DMS 273 treated with DMSO at 0.1 percent for 48 hours (cell line): ENCODE measurements at places on chromosomes 16 and 17.

DNA sequence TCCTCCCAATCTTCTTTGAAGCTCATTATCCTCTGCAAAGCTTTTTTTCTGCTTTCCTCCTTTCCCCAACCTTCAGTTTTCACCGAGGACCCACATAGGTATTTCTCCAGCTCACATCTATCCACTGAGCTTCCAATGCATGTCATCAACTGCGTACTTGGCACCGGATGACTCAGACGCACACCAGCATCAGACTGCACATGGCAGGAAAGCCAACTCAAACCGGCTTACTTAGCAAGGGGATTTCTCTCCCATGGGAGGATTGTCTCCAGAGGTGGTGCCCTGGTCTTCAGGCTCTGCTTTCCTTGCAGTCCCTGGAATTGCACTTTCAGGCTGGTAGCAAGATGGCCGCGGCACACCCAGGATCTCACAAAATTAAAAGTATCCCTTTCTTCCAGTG lies 1.7 kb upstream of the AKTIP start:
- DNase-seq, result no peak

DNA sequence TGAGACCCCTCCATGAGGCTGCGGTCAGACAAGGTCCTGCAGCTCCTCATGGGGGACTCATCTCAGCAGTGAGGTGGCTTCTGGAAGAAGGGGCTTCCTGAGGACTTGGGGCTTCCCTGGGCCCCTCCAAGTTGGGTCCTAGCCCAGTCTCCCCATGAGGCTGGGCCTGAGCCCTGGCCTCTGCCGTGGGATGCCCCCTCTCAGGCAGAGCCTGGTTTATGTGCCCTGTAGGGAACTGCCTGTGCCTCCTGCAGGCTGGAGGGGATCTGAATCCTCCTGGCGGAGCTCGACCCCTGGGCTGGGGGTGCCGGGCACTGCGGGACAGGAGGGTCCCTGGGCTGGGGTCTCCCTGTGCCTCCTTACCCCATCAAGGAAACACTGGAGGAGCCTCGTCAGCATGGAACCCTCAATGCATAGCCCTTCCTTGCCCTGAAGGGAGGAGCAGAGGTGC lies 45.8 kb downstream of the TNFRSF13B start:
- DNase-seq, result no peak

- no peak for DNase-seq
Observed at GRCh38 chr17:79019632-79020584, 4.1 kb upstream of the C1QTNF1 start.

GRCh38 chr17:62911114-62911513 lies 54.9 kb upstream of the TANC2 start:
- peak; percentile 67 for DNase-seq

DNA sequence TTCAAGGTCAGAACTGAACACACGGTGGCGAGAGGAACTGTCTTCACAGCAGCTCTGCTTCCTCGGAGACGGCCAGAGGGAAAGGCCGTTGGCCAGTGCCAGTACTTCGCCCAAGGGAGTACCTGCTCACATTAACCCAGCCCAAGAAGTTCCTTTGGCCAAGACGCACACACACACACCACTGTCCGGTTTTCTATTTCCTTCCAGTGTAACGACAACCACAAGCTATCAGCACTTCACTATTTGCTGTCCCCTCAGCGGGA lies 744 bp upstream of the GGNBP2 start:
- DNase-seq, result no peak

DNA sequence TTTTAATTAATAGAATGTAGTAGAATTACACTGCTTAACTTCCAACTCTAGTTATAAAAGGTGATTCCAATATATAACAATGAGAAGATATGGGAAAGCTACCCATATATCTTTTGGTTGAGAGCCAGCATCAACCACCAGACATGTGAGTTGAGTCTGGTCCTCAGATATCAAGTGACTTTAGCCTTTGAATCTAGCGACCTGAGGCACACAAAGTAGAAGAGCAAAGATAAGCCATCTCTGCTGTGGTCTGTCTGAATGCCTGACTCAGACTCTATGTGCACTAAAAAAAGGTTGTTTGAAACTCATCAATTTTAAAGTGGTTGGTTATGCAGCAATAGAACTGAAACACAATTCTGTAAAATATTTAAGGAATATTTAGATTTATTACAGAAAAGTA lies 492.5 kb upstream of the SOX9 start:
- DNase-seq, result no peak

DNA sequence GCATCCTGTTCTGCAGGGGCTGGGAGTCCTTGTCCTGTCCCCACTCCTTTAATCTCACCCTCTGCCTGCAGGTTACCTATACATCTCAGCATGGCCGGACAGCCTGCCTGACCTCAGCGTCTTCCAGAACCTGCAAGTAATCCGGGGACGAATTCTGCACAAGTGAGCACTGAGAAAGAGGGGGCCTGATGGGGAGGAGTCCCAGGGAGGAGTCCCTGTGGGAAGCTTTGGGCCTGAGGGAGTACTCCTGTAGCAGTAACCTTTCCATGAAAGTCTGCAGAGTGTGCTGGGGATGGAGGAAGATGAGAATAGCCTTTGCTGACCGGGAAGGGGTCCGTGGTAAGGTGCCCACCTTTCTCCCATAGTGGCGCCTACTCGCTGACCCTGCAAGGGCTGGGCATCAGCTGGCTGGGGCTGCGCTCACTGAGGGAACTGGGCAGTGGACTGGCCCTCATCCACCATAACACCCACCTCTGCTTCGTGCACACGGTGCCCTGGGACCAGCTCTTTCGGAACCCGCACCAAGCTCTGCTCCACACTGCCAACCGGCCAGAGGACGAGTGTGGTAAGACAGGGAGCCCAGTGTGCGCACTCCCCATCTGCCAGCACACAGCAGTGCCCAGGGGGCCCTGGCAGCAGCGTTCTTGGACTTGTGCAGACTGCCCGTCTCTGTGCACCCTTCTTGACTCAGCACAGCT lies 14.8 kb downstream of the MIEN1 start:
- no peak for DNase-seq

DNA sequence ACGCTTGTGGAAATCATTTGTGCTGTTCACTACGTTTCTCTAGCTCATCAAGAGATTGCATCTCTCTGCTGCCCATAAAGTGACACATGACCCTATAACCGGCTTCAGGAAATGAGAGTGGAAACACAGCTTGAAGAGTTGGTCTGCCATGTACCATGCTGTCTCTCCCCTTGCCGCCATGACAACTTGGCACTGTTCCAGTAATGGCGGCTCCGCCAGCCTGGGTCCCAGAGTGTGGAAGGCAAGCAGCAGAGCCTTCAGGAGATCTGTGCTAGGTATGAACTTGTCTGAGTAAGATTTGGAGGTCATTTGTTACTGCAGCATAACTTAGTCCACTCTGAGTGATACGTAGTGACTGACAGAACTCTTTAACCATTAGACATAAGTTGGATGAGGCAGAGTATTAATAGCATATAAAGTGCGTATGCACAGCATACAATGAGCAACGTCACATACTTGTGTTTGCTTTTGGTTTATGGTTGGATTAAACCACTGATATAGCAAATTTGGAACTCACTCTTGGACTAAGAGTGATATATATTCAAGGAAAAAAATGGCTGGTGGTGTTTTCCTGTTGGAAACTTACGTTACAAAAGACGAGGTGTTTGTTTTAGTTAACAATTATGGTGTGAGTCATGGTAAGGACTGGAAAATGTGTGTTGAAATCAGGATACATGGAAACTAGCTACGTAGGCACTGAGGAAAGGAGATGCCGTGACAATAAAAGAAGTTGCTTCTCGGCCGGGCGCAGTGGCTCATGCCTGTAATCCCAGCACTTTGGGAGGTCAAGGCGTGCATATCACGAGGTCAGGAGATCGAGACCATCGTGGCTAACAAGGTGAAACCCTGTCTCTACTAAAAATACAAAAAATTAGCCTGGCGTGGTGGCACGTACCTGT lies 24.4 kb upstream of the PMP22 start:
- no peak for DNase-seq

DNA sequence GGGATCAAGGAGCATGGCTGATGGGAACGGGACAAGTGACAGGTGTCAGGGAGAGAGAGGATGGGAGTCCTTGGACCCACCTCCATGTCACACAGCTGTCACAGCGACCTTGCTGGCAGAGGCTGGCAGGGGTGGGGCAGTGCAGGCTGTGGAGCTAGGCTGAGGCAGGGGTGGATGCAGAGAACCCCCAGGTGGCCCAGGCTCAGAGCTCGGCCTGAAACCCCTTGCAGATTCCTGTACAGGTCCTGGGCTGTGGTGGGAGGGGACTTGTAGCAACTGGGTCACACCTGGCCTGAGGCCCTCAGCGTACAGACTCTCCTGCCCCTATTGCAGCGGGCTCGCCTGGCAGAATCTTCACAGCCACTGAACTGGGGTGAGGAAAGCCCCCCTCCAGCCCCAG lies 174.1 kb downstream of the NTN1 start:
- DNase-seq, result no peak

DNA sequence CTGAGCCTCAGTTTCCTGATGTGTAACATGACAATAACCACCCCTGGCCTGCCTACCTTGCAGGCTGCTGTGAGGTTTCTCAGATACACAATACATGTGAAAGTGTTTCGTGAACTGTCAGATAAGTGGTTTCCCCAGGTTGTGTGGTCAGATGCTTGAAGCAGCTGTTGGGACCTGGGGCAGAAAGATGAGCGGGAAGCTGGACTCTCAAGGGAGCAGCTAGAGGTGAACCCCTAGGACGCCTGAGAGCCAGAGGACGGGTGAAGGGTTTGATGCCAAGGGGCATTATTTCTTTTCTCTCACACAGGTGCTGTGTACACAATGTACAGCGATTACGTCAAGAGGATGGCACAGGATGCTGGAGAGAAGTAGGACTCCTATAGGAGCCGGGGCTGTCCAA lies 2.3 kb downstream of the HIGD1B start:
- no peak for DNase-seq

DNA sequence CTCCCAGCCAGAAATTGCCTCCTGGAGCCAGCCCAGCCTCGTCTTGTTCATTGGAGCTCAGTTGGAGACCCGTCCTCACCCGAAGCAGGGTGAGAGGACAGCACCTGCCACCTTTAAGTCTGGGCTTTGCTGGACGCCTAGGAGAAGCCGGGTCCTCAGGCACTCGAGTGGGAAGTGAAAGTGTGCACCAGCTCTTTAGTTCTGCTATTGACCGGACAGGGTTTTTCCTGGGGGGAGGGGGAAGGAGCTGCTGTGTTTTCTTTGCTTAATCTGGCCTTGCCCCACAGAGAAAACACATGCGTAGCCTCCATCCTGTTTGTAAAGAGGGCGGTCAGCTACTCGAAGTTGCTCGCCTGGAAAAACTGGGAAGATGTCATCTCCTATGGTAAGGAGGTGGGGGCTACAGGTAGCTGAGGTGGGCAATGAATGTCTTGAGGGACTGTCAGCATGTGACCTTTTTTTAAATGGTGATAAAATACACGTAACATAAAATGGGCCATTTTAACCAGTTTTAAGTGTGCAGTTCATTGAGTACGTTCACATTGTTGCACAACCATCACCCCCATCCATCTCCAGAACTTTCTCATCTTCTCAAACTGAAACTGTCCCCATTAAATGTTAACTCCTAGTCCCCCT lies 34.4 kb downstream of the CMIP start:
- no peak for DNase-seq

DNA sequence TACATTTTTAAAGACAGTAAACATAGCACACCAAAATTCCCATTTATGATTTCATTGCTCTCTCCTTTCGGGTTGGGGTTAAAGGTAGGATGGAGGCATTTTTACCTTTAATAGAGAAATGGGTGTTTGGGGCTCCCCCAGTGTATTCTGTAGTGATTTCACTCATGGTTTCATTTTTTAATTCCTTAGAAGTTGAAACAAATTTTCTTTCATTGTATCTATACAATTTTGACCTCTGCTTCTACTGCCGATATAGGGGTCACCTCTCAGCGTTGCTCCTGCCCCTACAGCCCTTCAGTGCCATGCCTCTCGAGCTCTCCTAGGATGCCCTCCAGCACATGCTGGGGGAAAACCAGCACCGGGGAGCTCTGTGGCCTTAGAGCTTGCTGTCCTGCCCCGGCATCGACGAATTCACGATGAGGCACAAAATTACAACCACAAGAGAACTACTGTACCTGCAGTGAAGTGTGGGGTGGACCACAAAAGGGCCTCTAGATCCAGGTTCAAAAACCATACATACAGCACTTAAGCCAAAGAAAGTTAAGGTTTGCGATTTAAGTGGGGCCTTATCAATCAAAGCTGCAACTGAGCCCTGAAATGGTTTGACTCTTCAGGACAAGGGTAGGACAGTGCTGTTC lies 39.3 kb downstream of the LITAFD start:
- DNase-seq, result no peak
